A549 treated with GW870086 at 1 μM for 4 hours (cell line): ENCODE measurements at places on chromosomes 3 and 15. TPM values are rescaled to one million over a fixed set of nuclear protein-coding genes. Genes with fewer than 3 reads are reported as not detected.

RHOV gene
- total RNA-seq = 5.5 to 7.3 TPM (median 7.1 TPM) in 5 replicates

PRR20G gene
- 0.64 to 1.1 TPM (median 0.80 TPM) in 5 replicates for total RNA-seq

SLC51A gene
- not detected in 5 replicates for total RNA-seq

IGSF10 gene
- 0.37 to 0.66 TPM (median 0.49 TPM) in 5 replicates for total RNA-seq

BDH1 gene
- total RNA-seq = 3.5 to 4.5 TPM (median 4.2 TPM) in 5 replicates

IMPDH2 gene
- total RNA-seq = 147 to 166 TPM (median 153 TPM) in 5 replicates

CHL1 gene
- not detected in 5 replicates for total RNA-seq

CPB1 gene
- not detected in 5 replicates for total RNA-seq

WDR93 gene
- total RNA-seq = 0.10 to 0.19 TPM (median 0.18 TPM) in 5 replicates

UPK1B gene
- total RNA-seq = 9.3 to 14.5 TPM (median 12.9 TPM) in 5 replicates

TMC3 gene
- total RNA-seq = not detected in 5 replicates

CHRNA7 gene
- 3.8 to 5.2 TPM (median 4.5 TPM) in 5 replicates for total RNA-seq

MOBP gene
- total RNA-seq = 0.09 to 0.37 TPM in 2 of 5 replicates, not detected in the others

MEIS2 gene
- 8.4 to 10.1 TPM (median 8.6 TPM) in 5 replicates for total RNA-seq

SLC22A14 gene
- total RNA-seq = not detected in 5 replicates

TMED3 gene
- total RNA-seq = 159 to 200 TPM (median 194 TPM) in 5 replicates

ATP13A5 gene
- not detected in 5 replicates for total RNA-seq

VEPH1 gene
- 0.31 to 1.0 TPM (median 0.61 TPM) in 5 replicates for total RNA-seq

DPPA2 gene
- not detected in 5 replicates for total RNA-seq

ELP6 gene
- 24.7 to 27.1 TPM (median 26.0 TPM) in 5 replicates for total RNA-seq

ZSCAN2 gene
- 12.8 to 15.6 TPM (median 14.4 TPM) in 5 replicates for total RNA-seq

PLS1 gene
- 9.1 to 13.0 TPM (median 12.0 TPM) in 5 replicates for total RNA-seq

ANKUB1 gene
- total RNA-seq = not detected in 5 replicates

ESYT3 gene
- 0.54 to 0.94 TPM (median 0.70 TPM) in 5 replicates for total RNA-seq

CDHR4 gene
- total RNA-seq = 0.21 to 0.52 TPM (median 0.32 TPM) in 4 of 5 replicates, not detected in the other

CCDC71 gene
- total RNA-seq = 11.0 to 14.9 TPM (median 12.2 TPM) in 5 replicates

PLSCR5 gene
- total RNA-seq = not detected in 5 replicates
